Activated CD8-positive, alpha-beta memory T cell treated with anti-CD3 and anti-CD28 coated beads, Interleukin-2, amount 50 U/mL, for 48 hours (primary cell): ENCODE measurements at places on chromosomes 2 and 18.

DNA sequence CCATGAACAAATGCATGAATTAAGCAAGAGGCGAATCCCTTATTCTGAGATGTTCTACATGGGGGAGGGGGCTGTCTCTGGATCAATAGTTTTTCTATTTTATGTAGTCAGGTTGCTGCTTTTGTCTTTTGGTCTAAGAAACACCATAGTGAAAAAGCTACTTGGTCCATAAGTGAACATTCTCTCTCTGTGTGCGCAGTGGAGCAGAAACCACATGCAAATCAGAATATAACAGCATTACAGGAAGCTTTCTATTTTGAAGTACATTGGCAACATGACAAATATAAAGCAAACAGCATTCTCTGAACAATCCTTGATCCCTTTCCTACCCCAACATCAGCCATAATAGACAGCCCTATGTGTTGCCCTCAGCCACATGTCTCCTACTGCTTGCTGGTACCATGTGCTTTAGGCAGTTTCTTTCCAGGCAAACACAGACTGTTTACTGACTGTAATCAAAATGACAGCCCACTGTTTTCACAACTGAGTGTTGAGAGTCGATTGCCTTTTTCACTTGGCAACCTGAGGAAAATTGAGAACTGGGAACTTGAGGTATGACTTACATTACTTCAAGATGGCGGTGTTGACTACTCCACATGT is 10.6 kb downstream of the SCN3A start:
- no peak for DNase-seq

DNA sequence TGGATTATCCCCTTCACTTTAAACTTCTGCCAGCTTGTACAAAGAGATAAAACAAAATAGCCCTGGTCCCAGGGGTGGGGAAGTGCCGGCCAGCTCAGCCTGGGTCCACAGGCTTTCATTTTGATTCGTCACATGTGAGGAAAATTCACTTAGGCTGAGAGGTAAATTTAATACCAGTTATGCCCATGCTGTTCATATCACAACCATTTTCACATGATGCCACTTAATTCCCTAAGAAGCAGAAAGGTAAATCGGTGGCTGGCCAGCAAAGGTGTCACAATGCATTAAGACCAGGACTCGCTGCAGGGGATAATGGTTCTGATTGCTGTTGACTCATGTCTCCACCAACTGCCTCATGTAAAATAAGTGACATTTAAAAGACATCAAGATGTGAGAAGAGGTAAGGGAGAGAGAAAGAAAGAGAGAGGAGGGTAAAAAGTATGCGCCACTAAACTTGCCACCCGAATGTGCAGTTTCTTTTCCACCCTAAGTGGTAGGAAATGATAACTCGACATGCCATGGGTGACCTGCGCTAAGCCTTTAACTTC is 261.0 kb upstream of the SIX3 start:
- no peak for DNase-seq

- no peak for DNase-seq
Observed at GRCh38 chr2:46439582-46439981, 39.8 kb upstream of the TMEM247 start.

GRCh38 chr2:127860130-127860529 is 2.2 kb upstream of the POLR2D start:
- no peak for DNase-seq

- DNase-seq, result no peak
Observed at GRCh38 chr2:167331636-167332232, 443.5 kb downstream of the XIRP2 start.

- no peak for DNase-seq
Observed at GRCh38 chr2:241135737-241136136, 13.5 kb downstream of the PASK start.

DNA sequence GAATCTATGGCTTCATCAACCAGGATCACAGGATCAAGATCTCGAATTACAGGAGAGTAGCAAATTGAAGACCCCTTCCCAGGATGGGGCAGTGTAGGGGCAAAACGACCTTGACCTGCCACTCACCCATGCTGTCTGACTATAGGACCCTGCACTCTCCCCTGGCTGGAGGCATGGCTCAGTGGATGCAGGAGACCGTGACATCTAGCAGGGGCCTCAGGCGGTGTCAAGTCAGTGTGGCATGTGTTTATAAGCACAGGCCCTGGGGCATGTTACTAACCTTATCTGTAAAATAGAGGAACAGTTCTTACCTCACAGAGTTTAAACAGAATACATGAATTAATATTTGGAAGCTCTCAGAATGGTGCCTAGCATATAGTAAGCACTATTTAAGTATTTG is 3.5 kb downstream of the HAAO start:
- no peak for DNase-seq

GRCh38 chr2:46718784-46719183 is 196.8 kb downstream of the MCFD2 start:
- no peak for DNase-seq

DNA sequence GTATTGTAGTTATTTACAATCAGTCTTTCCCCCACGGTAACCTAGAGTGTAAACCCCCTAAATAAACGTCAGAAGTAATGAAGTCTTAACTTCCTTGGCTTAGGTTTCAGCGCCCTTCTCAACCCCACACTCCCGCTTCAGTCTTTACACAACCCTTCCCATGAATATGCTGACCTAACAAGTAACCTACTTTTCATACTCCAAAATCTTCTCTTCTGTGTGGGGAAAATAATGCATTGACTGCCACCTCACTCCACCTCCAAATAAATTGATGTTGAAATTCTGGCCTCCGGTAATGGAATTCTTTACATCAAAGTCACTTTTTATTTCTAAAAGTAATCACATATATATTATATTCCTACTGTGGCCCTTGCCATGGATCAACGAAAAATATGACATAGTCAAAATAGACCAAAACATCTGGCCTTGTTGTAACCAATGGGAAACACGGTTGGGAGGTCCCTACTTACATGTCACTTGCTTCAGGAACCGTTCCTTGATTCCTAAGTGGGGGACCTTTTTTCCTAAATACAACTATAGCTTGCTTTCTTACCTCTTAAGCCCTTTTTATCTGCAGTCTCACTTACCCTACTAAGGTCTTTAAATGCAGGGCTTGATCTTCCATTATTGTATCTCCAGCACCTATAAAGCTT is 961 bp downstream of the GEN1 start:
- no peak for DNase-seq

- no peak for DNase-seq
Observed at GRCh38 chr2:42970151-42970550, 177.8 kb upstream of the HAAO start.

DNA sequence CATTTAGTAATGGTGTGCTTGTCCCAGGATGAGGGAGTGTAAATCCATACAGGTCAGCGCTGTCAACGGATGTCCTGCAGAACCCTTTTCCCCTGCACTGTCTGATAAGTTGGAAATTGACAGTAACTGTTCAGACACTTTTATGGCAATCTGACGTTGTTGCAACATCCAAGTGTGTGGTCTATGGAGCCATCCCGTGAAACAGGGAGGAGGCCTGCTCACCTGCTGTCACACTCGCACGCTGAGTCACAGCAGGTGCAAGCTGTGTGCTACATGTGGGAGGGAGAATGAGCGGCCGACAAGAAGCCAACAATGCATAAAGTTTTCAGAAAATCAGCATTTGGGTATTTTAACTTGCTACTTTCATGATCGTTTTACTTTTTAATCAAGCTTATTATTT is 43.7 kb upstream of the RMDN2 start:
- DNase-seq, result no peak

DNA sequence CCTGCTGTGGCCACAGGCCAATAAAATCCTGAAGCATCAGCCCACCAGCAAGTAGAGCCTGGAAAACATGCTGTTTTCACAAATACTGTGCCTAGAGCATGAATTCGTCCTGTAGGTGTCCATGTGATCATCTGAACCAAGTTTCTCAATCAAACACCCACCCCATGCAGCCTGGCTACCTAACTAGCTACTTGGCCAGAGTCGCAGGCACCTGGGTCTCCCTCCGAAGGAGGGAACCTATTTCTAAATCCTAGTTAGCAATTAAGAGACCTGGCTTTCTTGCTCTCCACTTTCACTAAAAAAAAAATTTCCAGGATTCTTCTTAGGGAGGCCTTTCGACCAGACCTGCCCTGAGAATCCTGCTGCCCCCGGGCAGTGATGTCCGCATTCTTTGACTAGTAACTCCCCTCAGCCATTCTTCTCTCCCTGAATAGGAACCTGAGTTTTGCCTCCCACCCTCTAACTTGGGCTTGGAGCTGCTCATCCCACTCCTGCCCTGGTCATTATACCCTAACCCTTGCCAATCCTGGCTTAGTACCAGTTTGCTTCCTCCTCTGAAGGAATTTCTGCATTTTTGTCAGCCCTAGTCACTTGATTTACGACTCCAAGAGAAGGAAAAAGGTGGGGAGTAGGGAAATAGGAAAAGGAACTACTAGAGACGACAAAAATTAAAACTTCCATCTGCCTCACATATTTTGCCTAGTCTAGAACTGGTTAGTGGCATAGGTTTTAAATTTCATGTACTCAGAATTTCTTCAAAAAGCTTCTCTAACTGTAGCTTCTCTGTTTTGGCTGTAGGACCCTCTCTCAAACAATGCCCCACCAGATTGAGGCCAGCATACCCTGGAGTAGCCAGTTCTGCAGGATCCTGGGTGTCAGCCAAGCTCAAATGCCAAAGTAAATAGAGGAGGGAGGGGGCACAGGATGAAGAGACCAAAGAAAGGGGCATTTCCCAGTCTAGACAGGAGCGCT is 25.4 kb upstream of the TANK start:
- DNase-seq, result no peak

DNA sequence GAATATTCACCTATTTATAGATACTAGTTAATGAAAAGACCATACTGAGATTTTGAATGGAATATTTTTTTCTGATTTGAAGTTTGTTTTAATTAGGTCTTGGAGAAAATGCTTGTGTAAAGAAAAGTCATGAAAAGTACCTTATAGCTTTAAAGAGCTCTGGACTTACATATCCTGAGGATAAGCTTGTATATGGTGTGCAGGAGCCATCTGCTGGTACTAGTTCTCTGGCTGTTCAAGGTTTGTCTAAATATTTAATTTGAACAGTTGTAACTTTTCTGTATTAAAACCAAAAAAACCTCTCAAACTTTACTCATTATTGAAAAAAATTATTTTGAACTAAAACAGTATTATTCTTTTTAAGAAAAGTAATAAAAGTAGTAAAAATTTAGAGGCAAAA is 50.1 kb downstream of the UBR3 start:
- no peak for DNase-seq

- no peak for DNase-seq
Observed at GRCh38 chr2:58089081-58089480, 42.5 kb downstream of the VRK2 start.

DNA sequence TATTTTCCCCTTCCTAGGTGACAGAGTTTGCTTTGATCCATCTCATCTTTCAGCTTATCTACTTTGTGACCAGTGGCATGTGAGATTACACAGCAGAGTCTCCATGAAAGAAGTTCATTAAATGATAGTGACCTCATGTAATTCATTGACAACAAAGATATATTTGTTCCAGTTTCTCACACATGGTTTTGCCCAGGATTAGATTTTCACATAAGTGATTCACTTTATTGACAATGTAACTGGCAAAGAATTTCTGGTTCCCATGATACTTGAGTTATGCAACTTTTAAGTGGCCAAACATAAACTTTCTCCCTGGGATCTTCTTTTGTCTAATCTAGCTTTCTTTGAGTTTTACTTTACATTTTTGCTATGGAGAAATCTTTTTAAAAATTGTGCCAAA is 50.0 kb downstream of the MC4R start:
- DNase-seq, result no peak

- peak; percentile 42 for DNase-seq
Observed at GRCh38 chr2:240946654-240947053, 40.5 kb downstream of the CROCC2 start.

DNA sequence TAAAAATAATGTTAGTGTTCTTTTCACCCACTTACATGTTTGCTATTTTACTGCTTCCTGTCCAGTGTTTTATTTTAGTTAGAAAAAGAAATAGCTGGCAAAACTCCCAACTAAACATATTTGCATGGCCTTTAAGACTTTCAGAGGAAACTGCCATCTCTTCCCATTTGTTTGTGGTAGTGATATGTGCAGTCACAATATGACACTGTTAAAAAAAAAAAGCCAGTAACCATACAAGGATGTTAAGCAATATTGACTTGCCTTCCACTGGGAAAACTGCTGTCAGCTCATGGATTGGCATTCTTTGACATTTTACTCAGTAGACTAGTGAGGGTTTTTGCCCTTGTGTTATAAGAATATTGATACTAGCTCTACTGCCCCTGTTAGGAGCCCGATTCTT is 29.1 kb downstream of the XIRP2 start:
- no peak for DNase-seq

GRCh38 chr2:20577495-20578235 is 73.2 kb downstream of the HS1BP3 start:
- no peak for DNase-seq

DNA sequence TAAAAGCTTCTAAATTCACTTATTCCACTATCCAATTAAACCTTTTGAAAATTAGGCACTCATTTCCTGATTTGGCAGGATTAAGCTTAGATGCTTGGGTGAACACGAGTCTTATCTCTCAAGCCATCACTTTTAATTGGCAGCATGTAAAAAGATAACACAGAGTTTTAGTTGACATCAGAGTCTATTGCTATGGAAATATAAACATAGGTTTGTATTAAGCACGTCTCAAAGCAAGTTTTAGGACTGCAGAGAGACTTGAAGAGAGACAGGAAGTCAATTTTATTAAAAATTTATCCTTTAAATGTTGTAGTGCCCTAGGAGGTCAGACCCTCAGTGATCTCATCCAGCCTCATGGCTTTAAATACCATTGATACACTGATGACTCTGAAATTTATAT is 5.6 kb downstream of the RBKS start:
- DNase-seq, result no peak

GRCh38 chr2:156537141-156537540 is 101.0 kb downstream of the GPD2 start:
- DNase-seq, result no peak

DNA sequence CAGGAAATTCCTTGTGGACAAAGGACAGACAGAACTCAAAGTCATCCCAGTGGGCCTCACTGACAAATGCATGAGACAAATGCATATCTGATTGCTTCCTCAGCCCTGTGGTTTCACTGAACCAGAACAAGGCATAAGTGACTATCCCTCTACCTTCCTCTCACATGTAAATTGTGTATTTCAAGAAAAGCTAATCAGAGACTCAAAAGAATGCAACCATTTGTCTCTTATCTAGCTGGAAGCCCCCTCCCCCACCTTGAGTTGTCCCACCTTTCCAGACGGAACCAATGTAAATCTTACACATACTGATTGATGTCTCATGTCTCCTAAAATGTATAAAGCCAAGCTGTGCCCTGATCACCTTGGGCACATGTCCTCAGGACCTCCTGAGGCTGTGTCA is 102.0 kb upstream of the TMEM200C start:
- no peak for DNase-seq

DNA sequence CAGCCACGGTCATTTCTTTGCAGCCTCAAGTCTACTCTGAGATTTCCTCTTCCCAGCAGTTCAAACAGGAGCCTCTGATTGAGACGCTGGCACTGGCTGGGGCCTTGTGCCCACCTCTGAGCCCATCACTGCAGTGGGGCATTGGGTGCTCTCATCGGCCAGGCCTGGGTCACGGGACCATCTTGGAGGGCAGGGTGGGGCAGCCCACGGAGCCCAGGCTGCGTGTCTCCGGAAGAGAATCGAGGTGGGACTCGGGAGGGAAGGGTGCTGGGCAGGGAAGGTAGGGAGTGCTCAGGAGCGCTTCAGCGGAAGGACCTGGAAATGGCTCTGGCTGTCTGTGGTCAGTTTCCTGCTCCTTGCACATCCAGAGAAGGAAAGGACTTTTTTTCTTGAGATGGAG is 82.4 kb downstream of the RTP5 start:
- DNase-seq, result no peak
